ENCODE measurements at places on chromosomes 4 and X.

- DNase-seq, result no peak
Observed at GRCh38 chrX:38400389-38400910, 48.0 kb downstream of the OTC start.

- DNase-seq, result no peak
Observed at GRCh38 chr4:6992728-6993677, 50.2 kb upstream of the TADA2B start.

DNA sequence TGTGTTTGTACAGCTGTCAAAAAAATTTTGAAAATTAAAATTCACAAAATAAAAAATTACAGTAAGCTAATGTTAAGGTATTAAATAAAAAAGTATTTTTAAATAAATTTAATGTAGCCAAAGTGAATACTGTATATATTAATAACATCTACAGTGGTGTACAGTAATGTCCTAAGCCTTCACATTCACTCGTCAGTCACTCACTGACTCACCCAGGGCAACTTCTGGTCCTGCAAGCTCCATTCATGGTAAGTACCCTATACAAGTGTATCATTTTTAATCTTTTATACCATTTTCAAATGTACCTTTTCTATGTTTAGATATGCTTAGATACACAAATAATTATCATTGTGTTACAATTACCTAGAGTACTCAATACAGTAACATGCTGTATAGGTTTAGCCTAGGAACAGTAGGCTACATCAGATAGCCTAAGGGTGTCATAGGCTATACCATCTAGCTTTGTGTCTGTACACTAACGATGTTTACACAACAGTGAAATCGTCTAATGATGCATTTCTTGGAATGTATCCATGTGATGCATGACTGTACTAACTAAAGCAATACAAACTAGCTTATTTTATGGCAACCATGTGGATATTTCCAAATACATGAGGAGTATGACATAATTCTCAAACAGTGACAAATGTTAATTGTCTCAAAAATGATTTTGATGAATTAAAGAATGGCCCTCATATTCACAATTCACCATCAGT lies 13.7 kb downstream of the DDX60 start:
- DNase-seq, result no peak

DNA sequence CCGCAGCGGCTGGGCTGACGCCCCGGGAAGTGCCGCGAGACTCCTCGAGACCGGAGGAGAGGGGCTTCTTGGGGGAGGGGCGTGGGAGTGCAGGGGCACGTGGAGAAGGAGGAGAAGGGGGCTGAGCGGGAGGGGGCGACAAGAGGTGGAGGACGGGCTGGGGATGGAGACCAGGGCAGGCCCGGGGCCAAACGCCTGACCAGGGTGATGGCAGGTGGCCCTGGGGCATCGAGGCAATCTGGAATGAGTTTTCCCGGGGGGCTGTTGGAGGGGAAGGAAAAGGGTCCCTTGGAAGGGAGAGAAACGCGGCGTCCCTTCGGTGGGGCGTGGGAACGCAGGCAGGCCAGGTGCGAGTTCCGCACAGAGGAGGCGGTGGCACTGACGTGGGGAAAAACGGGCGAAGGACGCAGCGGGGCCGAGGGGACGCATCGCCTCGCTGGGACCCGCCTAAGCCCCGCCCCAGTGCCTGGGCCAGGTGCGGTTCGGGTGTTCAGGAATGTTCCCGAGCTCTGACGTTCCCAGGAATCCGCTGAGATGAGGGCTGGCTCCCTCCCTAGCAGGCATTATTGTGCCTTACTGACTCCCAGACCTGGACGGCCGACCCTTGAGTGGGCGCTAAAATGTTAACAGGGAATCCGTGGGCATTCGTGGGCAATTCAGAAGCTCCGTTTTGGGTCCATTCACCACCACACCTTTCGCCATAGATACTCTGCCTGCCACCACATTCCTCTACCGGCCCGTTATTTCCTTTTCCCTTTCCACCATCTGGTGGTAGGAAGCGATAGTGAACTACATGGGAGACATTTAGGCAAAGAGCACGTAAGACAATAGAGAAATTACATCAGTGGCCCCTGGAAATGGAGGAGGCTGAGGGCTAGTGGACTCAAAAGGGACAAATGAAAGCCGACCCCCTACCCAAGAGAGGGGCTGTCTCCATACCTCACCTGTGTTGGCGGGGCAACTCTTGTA lies 795 bp upstream of the SH3KBP1 start:
- DNase-seq, result peak; percentile 66

DNA sequence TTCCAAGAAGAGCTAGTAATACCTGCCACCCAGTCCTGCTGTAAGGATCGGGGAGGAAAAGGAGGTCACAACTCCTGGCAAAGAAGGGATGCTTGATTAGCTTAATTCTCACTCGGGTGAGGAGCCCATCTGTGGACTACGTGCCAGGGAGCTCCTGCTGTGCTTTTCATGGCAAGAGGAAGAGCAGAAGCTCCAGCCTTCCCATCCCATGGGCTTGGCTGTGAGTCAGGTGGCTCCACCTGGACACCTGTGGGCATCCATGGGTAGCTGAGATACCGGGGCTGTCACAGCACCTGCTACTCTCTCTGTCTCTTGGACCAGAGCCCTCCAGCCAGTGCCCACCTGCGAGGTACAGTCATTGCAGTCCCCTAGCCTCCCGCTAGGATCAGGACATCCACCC lies 18.0 kb downstream of the CLNK start:
- peak; percentile 2 for DNase-seq

- DNase-seq, result no peak
Observed at GRCh38 chrX:106278951-106279350, 110.8 kb downstream of the PWWP3B start.

DNA sequence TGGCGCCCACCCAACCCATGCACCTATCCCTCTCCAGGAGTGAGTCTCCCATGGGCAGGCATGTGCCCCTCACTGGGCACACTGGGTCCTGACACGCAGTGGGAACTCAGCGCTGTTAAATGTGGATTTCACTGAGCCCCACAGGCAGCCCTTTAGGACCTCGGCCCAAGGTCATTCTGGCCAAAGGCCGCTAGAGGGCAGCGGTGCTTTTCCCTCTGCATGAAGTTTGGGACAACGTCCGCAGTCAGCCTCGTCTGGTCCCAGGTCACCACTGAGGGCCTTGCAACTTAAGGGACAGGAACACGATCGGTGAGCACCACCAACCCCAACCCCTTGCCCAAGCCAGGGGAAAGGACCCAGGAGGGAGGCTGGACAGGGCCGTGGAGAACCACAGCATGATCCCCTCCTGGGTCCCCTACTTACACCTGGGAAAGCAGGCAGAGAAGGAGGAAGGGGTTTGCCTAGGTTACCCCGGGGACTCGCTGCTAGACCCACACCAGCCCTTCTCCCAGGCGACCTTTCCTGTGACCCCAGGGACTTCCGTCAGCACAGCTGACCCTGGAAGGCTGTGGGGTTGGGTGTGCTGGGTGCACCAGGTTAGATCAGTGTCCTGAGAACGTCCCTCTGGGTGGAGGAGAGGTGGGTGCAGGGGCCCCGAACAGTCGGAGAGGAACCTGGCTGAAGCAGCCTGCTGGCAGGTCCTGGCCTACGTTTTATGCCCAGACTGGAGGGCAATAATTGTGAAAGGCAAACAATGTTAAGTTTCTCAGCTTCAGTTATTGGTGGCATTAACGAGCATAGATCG lies 24.0 kb downstream of the CYTL1 start:
- DNase-seq, result peak; percentile 68

DNA sequence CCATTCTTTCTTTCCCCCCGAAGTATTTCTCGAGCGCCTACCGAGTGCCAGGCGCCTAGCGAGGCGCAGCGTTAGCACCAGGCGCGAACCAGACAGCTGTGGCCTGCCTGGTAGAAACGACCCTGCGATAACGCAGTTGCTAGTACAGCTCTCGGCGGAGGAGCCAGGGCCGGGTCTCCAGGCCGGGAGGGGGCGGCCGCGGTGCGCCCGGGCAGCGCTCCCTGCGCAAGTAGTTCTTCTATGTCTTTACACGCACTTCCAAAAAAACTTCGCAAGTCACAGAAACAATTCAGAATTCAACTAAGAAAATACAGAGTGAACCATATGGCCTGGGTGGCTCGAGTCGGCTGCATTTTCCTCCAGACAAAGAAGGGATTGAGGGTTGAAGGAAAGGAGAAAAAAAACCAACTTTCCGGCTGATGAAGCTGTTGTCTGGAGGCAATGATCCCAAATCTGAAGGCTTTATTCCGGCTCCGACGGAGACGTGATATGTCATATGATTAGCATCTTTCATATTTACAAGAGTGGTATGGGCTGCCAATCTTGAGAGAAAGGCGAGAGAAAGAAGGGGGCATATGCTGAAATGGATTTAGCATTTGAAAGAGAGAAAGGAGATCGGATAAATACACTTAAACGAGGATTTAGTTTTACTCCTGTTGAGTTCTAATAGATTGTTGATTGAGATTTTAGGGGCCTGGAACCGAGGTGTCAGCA lies 7.2 kb upstream of the NEUROG2 start:
- peak; percentile 65 for DNase-seq

GRCh38 chrX:111518667-111519066 lies 7.2 kb downstream of the SERTM2 start:
- DNase-seq, result no peak

- no peak for DNase-seq
Observed at GRCh38 chr4:48041535-48042137, 25.1 kb downstream of the NIPAL1 start.

DNA sequence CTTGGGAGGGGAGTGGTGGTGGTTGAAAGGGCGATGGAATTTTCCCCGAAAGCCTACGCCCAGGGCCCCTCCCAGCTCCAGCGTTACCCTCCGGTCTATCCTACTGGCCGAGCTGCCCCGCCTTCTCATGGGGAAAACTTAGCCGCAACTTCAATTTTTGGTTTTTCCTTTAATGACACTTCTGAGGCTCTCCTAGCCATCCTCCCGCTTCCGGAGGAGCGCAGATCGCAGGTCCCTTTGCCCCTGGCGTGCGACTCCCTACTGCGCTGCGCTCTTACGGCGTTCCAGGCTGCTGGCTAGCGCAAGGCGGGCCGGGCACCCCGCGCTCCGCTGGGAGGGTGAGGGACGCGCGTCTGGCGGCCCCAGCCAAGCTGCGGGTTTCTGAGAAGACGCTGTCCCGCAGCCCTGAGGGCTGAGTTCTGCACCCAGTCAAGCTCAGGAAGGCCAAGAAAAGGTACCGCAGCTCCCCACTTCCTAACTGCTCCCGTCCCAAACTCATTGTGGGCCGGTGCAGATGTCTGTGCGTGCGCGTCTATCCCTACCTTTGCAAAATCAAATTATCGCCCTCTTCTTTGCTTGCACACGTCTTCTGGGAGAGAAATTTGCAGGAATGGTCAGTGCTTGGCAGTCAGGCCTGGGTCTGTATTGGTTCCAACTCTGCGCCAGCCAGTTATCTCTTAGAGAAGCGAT lies 533 bp downstream of the IL15 start:
- DNase-seq, result peak; percentile 51

DNA sequence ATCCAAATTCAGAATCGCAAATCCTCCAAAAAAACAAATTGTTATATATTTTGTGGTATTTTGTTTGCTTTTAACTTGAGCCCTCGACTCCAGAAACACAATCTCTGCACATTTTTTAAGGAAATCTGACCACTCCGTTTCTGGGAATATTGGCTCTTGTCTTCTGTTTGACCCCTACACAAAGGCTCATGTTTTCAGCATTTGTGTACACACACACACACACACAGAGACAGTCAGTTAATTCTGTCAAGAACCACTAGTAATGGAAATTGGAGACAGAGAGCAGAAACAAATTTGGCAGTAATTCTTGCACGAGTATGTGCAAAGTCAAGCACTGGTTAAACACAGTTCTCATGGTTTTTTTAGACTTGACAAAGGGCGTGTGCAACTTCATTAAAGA lies 115.4 kb downstream of the AFAP1 start:
- no peak for DNase-seq
